NCI-H1092 treated with DMSO at 0.1 percent for 48 hours (cell line): ENCODE measurements at places on chromosomes 6 and 20.

DNA sequence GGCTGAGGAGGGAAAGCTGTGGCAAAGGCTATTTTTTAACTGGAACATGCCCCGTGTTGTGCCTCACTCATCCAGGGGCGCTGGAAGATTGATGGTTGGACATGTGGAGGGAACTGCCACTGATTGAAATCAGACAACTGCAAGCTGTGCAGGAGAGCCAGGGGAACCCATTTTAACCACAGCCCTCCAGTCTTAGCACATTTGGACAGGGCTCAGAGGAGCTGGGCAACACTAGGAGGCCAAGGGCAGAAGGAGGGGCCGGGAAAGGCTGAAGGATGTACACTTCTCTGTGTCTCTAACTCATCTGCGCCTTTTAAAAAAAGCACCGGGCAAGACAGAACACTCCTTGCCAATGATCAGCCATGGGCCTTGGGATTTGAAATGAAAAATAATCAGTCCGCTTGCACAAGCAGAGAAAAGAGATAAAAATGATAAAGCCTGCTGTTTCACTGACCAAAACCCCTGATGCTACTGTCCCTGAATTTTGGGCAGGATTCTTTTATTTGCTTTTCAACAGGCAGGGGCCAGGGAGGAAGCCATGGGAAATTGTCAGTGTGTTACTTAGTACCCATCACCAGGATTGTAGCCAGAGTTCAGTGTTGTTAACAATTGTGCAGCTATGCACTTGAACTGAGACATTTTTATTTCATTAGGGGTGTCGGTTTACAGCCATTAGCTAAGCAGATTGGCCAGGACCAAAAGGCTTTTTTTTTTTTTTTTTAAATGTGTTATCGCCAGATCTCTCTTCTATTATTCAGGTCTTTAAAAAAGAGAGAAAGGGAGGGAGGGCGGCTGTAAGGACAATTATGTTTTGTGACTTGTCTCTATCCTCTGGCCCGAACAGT, 109.3 kb upstream of the EYA4 start:
- peak; percentile 56 for DNase-seq

- DNase-seq: no peak
Measured at GRCh38 chr6:14228571-14228970, 111.0 kb downstream of the CD83 start.

DNA sequence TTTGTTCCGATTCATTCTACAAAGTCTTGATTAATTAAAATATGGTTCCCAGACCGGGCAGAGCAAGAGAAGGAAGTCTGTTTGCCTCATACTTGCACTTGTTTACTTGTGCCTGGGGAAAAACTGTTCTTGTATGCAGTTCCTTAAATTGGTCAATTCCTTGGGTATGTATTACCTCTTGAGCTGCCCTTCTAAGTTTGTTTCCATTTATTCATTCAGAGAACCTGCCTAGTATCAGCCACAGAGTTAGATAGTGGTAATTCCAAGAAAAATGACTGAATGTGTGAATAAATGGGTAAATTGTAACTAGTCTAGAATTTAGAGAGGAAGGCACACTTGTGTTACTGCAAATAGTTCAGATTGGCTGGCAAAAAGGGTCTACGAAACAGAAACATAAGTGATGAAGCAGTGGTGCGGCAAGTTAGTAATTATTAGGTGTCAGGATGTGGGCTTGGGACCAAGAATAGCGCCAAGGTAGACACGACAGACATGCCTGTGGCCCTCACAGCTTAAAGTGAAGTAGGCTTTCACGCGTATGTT, 525 bp upstream of the MAK start:
- DNase-seq: no peak

GRCh38 chr6:53437557-53438202, 88.9 kb upstream of the ELOVL5 start:
- peak; percentile 48 for DNase-seq

DNA sequence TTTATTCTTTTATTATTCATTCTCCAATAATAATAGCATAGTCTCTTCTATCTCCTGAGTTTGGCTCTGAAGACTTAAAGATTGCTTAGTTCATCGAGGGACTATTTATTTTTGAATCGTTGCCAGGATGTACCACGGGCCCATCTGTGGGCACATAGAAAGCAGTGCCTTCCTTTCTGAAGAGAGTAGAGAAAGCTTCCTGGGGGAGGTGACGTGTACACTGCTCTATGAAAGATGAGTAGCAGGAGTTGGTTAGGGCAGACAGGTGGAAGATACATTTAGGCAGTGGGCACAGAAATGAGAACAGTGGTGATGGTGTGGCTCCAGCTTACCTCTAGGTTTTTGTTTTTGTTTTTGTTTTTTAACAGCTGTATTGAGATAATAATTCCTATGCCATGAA, 98.4 kb downstream of the CDKAL1 start:
- no peak for DNase-seq

DNA sequence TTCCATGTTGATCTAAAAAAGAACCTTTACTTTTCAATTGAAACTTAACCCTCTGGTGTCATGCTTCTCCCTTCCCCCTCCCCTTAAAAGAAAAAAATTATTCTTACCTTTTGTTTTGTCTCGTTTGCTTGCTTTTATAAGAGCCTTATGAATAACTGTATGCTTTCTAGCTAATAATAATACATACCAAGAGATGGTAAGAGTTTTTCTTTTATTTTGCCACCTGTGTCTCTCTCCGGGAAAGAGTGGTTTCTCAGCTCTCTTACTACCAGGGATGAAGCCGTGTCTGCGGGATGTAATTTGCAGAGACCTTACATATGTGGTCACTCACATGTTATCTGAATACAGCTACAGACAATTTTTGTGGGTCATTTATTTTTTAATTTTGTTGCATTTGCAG, 7.7 kb downstream of the STX16 start:
- DNase-seq: no peak

DNA sequence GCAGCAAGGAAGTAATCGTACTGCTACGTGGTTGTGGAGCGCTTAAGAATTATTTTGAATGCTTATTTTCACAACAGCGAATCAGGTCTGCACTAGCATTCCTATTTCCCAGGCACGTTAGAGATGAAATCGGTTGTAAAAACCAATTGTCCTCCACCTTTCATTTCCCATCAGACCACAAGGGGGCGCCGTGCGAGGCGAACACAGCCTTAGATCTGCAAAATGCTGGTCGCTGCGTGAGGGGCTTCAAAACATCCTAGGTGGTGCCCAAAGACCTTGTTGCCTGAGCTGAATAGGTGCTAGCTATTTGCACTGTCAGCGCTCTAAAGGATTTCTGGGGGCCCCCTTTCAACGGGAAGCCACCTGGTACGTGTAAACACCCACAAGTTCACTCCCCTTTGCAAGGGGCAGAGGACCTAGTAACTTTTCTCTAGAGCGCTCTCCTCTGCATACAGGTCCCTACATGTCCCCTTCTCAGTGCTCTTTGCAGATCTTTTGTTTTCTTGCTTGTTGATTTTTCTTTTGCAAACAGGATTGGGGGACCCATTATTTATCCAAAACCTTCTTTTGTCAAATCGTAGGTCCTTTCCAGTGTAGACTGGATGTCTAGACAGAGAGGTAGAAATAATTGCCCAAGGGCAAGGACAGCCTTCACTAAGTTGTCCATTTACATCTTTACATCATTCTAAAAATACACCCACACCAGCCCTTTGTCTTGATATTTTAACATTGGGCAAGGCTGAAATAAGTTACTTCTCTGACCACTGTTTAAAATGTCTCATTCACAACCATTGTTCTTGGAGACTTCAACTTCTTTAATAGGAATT, 59.8 kb downstream of the NEDD9 start:
- DNase-seq: no peak

GRCh38 chr6:14622909-14623505, 505.4 kb downstream of the CD83 start:
- no peak for DNase-seq

DNA sequence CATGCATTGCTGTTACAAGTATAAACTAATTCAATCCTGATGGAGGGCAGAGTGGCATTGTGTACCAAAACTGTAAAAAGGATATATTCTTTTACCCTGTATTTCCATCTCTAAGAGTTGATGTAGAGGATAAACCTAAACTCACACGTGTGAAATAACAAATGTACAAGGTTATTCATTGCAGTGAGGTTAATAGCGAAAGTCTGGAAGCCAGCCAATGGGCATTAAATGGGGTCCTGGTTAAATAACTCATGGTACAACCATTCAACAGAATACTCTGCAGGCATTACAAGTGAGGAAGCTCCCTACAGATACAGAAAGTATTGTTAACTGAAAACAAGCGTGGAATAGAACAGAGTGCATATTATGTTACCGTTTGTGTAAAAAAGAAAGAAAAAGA, 56.9 kb downstream of the BCAS1 start:
- DNase-seq: no peak

- DNase-seq: no peak
Measured at GRCh38 chr20:23658336-23658735, 20.6 kb upstream of the CST3 start.

DNA sequence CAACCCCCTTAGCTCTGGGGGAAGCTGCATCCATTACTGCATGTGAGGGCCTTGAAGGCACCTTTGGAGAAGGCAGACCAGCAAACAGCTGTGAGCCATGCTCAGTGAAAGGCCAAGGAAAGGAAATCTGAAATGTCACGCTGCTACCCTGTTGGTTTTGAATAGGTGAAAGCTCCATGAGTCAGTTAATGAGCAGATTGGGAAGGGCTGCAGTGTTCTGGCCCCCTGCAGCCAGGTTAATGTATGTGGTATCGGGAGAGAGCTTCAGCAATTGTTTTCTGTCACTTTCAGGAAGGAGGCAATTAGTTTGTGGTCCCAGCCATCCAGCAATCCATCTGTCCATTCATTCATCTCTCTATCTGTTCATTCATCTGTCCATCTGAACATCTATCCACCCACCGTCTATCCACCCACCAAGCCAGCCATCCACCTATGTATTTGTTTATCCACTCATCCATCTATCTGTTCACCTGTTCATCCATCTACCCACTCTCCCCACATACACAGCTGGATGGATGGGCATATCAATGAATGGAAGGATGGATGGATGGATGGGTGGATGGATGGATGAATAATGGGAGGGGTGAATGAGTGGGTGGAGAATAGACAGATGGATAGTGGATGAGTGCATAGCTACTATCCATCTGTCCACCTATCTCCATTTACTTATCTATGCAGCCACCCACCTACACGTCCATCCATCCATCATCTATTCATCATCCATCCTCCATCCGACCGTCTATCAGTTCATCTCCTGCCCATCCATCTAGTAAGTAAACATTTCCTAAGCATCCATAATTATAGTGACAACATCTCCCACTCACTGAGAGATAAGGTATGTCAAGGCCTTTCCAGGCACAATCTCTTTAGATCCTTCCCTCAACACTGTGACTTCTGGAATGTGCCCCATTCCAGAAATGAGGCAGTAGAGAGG, 16.0 kb downstream of the PCK1 start:
- DNase-seq: no peak

GRCh38 chr6:87115402-87116135, 20.7 kb upstream of the CGA start:
- DNase-seq: no peak

- DNase-seq: no peak
Measured at GRCh38 chr6:119241111-119241465, 108.5 kb downstream of the MAN1A1 start.
